ENCODE measurements at places on chromosomes 7 and 10. TPM values are rescaled to one million over a fixed set of nuclear protein-coding genes. Genes with fewer than 3 reads are reported as not detected.

- no peak for DNase-seq
These were observed 27.7 kb upstream of the DDIT4 start for GRCh38 chr10:72245949-72246525.

DNA sequence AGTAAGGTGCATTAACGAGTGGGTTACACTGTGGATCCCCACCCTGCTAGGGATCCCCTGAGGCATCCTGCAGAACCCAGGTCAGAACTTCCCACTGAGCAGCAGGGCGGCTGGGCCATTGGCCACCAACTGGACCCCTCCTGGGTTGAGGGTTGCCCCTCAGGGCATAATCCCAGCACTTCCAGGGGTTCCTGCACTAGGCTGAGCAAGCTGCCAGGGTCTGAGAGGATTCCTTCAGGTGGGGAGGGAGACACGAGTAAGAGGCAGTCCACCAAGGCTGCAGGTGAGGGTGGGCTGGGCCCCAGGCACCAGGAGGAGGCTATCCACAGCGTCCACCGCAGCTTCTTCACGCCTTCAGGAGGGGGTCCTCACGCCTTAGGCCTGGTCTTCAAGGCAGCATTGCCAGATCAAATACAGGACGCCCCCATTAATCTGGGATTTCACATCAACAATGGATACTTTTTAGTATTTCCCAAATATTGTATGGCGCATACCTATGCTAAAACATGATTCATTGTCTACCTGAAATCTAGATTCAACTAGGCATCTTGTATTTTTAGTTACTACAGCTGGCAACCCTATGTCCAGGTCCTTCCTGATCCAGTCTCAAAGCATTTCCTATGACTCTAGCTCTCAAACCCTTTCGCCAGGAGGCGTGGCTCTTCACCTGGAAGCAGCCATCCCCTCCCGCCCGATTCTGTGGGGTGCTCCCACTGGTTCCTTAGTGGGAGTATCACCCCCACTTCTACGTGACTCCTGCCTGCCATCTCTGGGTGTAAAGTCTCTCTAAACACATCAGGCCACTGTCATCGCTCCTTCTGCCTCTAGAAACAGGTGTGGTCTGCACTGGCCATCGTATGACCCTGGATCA lies 4.1 kb downstream of the PRKAG2 start:
- DNase-seq, result no peak

GRCh38 chr10:75967491-75967890 lies 536.1 kb downstream of the LRMDA start:
- DNase-seq, result no peak

DNA sequence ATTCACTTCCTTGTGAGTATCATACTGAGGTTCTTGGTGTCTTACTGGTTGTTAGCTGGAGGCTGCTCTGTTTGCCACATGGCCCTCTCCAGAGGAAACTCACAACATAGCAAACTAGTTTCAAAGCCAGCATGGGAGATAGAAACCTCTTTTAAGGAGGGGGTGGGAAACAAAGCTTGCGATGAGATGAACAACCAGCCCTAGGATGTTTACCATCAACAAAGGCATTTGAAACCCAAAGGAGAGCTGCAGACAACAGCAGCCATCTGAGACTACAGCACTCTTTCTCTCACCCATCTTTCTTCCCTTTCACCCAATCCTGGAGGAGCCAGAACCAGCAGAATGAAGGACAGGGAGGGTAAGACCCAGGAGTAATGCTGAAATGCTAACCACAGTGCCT lies 182.1 kb downstream of the NEBL start:
- DNase-seq, result no peak

- no peak for DNase-seq
These were observed 104.5 kb downstream of the TNS3 start for GRCh38 chr7:47477191-47478016.

GRCh38 chr7:44729949-44730590 lies 18.6 kb upstream of the ZMIZ2 start:
- DNase-seq, result no peak

DNA sequence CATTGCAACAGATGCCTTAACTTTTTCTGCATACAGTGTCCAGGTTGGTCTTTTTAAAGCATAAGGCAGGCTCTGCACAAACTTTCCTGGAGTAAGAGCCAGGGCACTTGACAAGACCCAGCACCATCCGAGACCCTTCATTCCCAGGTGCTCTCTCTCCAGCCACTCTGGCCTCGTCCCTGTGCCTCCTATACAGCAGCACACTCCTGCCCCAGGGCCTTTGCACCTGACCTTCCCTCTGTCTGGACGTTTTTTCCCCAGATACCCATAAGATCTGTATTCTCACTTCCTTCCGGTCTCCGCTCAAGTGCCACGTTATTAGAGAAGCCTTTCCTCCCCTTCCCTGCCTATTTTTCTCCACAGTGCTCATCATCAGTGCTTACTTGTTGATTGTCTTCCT lies 25.6 kb downstream of the PYROXD2 start:
- DNase-seq, result no peak

DNA sequence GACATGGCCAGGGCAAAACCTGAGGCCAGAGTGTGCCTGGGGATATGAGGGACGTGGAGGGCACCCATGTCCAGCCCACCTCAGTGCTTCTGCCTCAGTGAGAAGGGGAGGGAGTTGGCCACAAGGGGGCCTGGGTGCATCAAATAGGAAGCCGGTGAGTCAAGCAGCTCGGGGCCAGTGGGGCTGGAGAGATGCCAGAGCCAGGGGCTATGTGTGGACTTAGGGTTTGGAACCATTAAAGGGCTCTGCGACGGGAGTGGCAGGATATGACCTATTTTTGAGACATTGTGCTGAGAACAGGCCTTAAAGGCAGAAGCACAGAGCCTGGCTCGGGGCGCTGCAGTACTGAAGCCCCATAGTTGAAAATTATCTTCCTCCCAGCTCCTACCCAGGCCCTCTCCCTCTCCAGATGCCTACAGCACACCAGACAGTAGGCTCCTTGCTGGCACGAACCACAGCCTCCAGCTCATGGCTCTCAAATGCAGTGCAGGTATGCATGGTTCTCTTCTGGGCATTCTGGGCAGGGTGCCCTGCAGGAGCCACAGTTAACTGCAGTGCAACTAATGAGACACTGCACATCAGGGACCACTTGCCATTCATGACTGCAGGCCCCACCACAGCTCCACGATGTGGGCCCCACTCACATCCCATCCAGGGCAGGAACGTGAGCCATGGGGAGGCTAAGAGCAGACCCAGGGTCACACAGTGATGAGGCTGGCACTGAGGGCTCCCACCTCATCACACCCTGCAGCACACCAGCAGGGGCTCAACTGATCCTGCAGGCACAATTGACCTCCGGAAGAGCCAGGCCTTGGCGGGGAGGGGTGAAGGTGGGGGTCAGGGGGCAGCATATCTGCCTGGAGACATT lies 7.2 kb upstream of the PGAM2 start:
- DNase-seq, result no peak

DNA sequence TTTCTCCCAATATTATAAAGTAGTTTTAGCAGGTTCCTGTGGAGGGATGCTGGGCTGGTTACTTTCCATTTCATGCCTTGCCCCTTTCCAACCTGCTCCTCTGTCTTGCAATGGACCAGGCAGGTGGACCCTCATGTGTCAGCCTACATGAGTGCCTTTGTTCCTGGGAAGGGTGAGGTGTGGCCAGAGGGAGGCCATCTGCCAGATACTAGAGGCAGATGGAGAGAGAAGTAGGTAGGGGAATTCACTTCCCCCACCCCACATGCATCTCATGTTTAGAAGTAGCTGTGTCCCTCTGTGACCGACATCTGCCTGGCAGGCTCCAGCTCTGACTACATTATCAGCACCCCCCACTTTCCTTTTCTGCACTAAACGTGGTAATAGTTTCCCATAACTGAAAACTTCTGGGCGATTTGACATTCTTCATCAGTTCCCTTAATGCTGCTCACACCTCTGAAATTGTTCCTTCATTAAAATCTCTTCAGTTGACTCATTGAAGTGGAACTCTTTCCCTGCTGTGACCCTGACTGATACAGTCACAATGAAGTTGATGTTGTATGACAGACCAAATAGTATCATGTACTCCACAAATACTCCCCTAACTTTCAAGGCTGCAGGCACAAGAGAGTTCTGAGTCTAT lies 396.3 kb upstream of the FZD8 start:
- DNase-seq, result no peak

DNA sequence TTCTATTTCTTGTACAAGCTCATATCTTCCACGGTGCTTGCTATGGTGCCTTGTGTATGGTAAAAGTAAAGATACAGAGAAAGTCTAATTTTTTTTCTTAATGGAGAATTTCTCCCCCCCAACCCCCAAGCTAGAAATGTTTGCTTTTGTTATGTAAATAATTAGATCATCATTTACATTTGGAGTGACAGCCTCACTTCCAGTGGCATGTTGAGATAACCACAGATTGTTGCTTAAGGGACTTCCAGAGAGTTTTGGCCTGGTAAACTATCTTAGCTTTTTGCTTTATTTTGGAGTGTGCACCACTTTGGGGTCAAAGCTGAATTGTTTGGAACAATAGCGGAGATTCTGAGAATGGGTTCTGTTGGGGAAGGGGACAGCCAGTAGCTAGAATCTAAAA lies 129.7 kb downstream of the ZNF365 start:
- no peak for DNase-seq

The MOSPD3 gene
- 12.9 TPM for total RNA-seq

The CYP2C19 gene
- not detected for total RNA-seq

The KLF14 gene
- 0.37 TPM for total RNA-seq

The ANKRD61 gene
- total RNA-seq, result not detected

The FAM237B gene
- total RNA-seq, result not detected

The DGKI gene
- not detected for total RNA-seq

The PLXNA4 gene
- total RNA-seq, result 3.3 TPM

Measured in naive thymus-derived CD4-positive, alpha-beta T cell (primary cell).